Activated CD4-positive, alpha-beta T cell treated with anti-CD3 and anti-CD28 coated beads, Interleukin-2, amount 50 U/mL, for 16 hours (primary cell): ENCODE measurements at places on chromosomes 11 and 22.
A peak's percentile ranks its signal among the peaks of the same experiment; 100 is the strongest.

DNA sequence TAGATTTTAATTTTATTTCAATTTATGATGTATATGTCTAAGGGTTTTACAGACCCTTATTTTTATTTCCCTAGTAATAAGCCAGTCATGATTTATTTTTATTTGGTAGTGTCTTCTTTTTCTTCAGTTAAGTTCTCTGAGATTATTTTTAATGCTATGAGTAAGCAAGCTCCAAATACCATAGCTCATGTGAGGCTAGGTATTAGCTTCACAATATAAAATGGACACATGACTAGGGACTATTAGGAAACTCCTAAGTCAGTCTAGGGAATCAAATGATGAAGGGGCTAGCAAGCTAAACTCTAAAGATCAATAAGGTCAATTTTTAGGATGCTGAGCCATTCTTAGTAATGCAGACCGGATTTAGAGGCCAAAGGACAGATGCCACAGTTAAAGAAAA is 45.9 kb downstream of the CKAP5 start:
- no peak for DNase-seq

- no peak for DNase-seq
Measured at GRCh38 chr11:76131142-76131541, 75.2 kb downstream of the WNT11 start.

GRCh38 chr22:30094804-30095203 is 14.5 kb downstream of the HORMAD2 start:
- DNase-seq = no peak

GRCh38 chr11:96288915-96289314 is 54.1 kb downstream of the MAML2 start:
- DNase-seq = peak; percentile 33

DNA sequence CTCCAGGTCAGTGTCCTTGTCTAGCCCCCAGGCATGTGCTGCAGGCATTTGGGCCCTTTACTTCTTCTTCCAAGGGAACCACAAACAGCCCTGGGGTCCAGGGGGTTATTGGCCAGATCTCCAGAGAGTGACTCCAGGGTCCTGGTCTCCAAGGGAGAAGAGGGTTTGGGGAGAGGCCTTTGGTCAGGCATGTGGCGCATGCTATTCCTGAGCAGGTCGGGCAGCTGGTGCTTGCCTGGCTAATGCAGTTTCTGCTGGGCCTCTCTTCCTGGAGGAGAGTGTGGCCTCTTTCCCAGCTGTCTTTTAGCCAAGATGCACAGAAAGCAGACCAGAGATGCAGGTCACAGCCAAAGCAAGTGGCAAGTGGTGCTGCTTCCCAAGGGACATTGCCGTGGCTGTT is 3.8 kb upstream of the RFPL2 start:
- no peak for DNase-seq

- DNase-seq = no peak
Measured at GRCh38 chr11:60183591-60184205, 815 bp upstream of the MS4A6A start.

- DNase-seq = no peak
Measured at GRCh38 chr11:1458340-1459218, 28.0 kb downstream of the MOB2 start.

DNA sequence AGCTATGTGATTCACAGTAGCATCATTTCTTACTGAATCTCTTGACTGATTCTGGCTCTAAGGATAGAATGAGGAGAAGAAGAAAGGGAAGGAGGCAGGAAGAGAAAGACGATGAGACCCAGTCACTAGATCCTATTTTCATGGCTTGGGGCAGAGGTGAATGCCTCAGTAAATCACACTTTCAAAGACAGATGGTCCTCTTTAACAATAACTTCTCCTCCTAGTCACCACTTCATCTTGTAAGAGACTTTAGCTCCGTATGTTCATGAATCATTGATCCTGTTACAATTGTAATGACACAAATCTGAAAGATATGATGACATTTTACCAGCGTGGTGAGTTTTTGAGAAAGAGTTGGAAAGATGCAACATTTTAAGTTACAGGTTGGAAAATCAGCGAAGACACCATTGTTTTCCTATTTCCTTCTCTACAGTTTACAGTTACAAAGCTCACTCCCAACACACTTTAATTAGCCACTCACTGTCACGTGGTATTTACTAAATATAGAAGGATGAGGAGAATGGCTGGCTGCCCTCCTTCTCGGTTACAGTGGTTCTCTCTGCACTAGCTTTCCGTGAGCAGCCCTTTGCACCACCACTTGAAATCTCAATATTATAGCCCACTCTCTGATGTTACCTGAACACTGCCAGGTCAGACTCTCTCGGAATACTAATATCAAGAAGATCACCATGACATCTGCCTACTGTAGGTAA is 205.8 kb downstream of the CADM1 start:
- DNase-seq = no peak

DNA sequence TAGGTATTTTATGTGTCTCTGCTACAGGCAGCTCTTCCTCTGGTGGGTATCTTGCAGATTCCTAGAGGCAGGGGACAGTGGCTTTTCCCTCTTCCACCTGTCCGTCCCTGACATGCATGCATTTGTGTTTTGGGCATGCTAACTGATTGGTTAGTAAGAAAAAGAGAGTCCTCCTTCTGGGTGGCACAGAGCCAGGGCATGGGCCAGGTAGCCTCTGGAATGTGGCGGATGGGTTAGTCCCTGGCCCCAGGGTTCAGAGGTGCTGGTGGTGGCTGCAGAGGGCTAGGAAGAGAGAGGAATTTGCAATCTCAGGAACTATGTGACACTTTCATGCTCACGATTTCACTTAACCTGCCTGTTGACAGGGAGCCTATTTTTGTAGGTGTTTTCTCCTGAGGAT is 5.8 kb upstream of the MS4A15 start:
- no peak for DNase-seq

GRCh38 chr11:1824221-1825038 is 10.4 kb upstream of the SYT8 start:
- no peak for DNase-seq

- DNase-seq = no peak
Measured at GRCh38 chr22:50317674-50318073, 9.1 kb downstream of the DENND6B start.

DNA sequence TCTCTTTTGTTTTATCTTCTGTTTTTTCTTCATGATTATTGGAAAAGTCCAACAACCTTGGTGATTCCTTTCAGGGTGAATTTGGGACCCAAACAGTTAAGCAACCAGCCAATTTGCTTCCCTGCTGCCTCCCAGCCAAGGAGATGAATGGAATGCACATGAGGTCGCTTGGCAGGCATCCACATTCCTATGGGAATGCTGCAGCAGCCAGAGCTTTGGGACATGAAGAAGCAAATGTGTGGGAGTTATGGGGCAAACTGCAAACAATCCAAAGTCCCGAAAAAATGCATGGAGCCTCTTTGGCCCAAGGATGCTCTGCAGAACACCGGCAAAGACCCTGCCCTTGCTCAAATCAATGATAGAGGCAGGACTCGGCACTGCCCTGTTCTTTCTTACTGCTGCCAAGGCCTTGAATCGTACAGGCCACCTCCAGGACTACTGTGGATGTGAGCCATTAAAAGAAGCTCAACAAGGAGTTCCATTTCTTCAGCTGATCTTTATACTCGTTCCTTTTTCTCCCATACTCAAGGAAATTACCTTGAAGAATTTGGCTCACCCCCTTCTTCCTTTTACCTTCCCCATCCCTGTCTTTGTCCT is 117.3 kb upstream of the TEAD1 start:
- no peak for DNase-seq

DNA sequence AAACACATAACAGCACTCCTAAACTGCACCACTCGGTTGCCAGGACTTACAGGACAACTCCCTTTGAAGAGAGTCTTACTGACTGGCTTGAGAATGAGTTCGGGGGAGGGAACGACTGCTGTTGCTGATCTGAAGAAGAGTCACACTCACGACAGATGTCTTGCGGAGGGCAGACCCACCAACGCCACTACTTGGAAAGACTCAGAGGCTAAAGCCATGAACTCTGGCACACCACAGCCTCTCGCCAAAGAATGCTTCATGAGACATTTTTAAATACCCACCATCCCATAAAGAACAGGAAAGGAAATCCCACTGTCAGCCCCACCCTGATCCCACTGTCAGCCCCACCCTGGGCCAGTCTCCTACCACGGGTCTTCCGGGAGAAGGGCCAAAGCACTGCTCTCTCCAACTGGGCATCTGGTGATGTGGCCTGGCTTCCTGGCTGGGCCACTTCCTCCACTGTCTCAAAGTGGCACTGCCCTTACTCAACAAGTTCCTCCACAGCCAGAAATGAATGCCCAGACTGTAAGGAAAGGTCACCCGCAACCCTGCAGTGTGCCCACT is 73.6 kb downstream of the MICAL3 start:
- no peak for DNase-seq

- DNase-seq = peak; percentile 58
Measured at GRCh38 chr11:104764710-104765045, 133.6 kb downstream of the CASP12 start.
